Renal cortical epithelial cell (primary cell): ENCODE measurements at places on chromosomes 12 and 14.
A peak's percentile ranks its signal among the peaks of the same experiment; 100 is the strongest.

DNA sequence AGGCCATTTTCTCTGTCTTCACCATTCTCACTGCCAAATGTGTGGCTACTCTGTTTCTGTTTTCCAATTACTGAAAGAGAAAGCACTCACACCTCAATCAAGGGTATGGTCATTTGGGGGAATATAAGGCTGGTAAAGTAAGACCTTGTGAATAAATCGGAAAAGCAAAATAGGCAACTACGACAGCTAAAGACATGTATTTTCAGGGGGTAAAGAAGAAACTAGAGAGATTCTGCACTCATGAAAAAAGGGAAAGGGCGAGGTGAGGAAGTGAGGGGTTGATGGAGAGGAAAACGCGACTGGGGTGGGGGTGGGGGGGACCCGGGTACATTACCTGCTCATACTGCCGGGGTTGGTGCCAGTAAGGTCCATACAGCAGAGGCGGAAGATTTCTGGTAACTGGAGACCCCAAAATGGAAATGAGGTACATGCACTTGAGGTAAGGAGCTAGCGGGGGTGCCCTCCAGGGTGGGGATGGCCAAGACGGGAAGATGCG, 19.3 kb downstream of the CHD8 start:
- DNase-seq: no peak

DNA sequence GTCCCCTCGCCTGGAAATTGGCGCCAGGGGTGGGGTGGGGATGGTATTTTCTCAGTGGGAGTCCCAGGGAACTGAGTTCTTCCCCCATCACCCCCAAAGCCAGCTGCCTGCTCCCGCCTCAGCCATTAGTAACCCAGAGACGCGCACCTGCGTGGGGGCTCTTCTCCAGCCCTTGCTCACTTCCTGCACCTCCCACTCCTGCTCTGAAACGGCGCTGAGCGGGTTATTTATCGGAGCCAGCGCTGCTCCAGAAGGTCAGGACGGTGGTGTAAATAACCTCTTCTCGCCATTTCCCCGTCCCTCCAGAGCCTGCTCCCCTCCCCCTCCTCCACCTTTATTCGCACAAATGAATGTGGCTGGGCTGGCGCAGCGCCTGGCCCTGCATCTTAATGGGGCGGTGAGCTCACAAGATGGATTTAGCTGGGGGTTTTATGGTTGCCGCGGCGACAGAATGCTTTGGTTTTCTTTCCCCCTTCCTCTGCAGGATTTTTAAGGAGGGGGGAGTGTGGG, 12.2 kb downstream of the GPR84 start:
- peak; percentile 43 for DNase-seq

DNA sequence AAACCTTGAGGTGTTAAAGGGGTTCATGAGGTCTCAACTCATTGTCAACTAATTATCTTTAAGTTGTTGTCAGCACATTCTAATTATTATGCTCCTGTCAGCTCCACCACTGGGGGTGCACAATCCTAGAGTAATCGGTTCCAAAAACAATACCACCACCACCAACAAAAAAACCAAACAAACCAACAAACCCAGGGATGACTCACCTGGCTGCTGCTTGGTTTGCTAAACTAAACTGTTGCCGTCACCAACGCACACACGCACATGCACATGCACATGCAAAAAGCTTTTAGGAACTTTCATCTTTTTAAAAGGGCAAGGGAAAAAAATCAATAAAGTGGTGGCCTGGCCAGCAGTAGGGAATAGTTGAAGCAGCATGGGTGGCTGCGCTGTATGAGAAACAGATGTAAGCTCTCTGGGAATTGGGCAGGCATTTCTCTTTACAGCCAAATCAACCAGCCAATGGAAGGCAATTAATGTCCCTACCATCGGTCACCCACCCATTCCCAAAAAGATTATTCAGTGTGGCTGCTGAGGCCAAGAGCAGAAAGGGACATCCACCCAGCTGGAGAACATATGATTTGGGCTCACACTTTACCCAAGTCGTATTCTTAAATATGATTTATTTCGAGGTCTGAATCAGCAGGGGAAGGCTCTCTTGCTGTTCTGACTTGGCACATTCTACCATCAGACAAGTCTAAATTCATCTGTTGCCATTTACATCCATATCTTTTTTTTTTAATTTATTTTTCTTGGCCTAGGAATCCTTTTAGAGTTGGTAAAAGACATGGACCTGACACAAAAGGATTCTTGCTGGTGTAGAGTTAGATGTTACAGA, 20.0 kb downstream of the TMEM30B start:
- peak; percentile 35 for DNase-seq

GRCh38 chr12:10590966-10591365, 22.4 kb downstream of the MAGOHB start:
- DNase-seq: no peak

GRCh38 chr12:84551373-84551772, 361.2 kb downstream of the SLC6A15 start:
- no peak for DNase-seq

DNA sequence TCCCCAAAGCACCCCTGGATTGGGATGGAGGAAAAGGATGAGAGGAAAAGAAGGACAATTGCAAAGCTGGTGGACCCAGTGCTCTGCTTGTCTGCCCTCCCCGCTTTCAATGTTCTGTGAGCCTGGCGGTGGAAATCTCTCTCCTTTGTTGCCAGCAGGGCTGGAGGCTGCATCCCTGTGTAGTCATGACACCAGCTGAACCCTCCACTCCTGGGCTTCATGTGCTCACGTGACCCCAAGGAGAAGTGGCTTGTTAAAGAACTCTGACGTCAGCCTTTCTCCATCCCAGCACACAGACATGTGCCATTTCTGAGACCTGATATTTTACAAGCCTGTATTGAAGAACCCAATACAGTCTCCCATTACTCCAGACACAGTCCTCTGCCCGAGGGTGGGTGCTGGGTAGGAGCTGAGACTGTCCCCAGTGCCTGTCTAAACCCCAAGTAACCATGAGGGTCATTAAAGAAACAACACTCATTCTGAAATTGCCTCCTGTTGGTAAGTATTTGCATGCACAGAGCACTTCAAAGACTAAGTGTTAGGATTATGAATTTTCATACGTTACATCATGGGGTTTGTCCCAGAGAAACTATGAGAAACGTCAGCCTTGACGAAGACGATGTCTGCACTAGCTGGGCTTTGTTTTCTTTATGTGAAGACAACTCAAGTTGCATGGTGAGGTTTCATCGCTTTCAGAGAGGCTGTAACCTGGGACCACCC, 21.7 kb downstream of the GALNT16 start:
- no peak for DNase-seq

DNA sequence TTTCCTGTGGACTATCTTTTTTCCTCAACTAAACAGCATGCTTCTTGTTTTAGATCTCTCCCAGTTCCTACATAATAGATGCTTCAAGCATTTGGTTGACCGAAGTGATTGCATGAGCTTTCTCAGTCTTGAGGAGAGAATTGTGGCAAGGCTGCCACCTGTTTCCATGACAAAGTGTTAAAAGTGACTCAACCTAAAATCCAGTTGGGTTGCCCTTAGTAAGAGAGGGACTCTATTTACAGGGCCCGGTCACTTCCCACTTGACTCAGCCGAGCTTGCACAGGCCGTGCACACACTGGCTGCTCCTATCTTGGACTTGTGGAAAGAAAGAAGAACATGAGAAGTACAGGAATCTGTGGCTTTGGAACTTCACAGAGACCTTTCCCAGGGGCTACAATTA, 2.1 kb upstream of the B4GALNT3 start:
- DNase-seq: no peak

- peak; percentile 47 for DNase-seq
These were observed 50.4 kb downstream of the ACADS start for GRCh38 chr12:120775862-120776552.

- peak; percentile 50 for DNase-seq
These were observed 27.2 kb downstream of the FBRSL1 start for GRCh38 chr12:132517013-132517739.

- DNase-seq: no peak
These were observed 30.8 kb downstream of the CAND1 start for GRCh38 chr12:67299926-67300325.

- DNase-seq: no peak
These were observed 16.1 kb upstream of the CD69 start for GRCh38 chr12:9776781-9777180.

DNA sequence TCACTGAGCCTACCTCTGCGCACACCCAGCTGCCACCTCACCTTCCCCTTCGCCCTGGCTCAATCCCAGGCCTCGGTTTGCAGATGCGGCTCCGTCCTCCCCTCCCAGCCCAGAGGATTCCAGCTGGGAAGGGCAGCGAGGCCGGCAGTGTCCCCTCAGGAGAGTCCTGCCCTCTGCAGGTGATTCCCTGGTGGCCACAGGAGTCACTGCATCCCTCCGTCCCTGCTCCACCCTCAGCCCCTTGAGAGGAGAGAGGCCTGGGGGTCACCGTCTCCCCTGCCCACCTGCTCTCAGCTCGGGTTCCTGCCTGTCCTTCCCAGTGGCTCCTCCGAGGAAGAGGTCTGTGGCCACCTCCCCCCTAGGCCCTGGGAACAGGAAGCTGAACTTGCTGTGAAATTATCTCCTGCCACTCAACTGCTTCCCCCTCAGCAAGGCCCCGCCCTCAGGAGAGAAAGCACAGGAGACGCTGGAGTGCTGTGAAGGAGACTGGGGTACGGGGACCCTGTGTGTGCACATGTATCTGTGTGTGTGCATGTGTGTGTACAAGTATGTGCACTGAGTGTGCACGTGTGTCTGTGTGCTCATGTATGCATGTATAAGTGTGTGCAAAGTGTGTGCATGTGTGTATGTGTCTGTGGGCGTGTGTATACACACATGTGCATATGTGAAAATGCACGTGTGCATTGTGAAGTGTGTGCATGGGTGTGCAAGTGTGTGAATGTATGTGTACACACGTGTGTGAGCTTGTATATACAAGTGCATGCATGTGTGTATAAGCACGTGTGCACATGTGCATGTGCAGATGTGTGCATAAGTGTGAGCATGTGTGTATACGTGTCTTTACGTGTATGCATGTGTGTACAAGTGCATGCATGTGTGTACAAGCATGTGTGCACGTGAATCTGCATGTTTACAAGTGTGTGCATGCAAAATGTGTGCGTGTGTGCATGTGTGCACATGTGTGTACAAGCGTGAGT, 13.2 kb upstream of the GALNT9 start:
- DNase-seq: no peak

GRCh38 chr14:96051231-96051630, 12.1 kb downstream of the C14orf132 start:
- DNase-seq: no peak

GRCh38 chr14:78605025-78605762, 435.0 kb downstream of the NRXN3 start:
- DNase-seq: no peak

GRCh38 chr12:18313306-18313705, 52.0 kb downstream of the PIK3C2G start:
- no peak for DNase-seq

- DNase-seq: no peak
These were observed 131.4 kb downstream of the BBS10 start for GRCh38 chr12:76216585-76217472.

GRCh38 chr12:100545092-100545491, 28.4 kb upstream of the GAS2L3 start:
- DNase-seq: no peak

- DNase-seq: no peak
These were observed 65.1 kb downstream of the DAAM1 start for GRCh38 chr14:59253527-59253926.

- DNase-seq: no peak
These were observed 123.8 kb downstream of the KCNH5 start for GRCh38 chr14:62921466-62921865.

DNA sequence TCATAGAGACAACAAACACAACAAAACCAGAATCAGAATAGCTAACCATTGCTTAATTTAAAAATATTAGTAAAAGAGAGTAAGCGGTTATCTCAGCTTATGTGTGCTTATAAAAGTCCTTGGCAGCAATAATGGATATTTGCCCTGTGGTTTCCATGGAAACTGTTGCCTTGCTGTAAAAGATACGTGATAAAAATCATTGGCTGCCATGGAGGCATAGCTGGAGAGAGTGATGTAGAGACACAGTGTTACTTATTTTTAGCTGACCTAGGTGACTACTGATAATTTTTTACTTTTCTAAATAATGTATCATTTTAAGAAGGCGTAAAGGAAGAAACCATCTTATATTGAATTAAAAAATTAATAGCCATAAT, 92.9 kb downstream of the ERC1 start:
- peak; percentile 41 for DNase-seq

- peak; percentile 86 for DNase-seq
These were observed 170.6 kb downstream of the CRADD start for GRCh38 chr12:93847517-93848474.

GRCh38 chr12:19575337-19576243, 136.3 kb downstream of the AEBP2 start:
- peak; percentile 18 for DNase-seq
